ENCODE measurements at places on chromosomes 2 and 18.

GRCh38 chr18:45628979-45629958 is 14.0 kb downstream of the SLC14A2 start:
- DNase-seq, result no peak

GRCh38 chr2:113219889-113220641 is 46.3 kb downstream of the PSD4 start:
- DNase-seq, result no peak

- no peak for DNase-seq
These were observed 112.2 kb upstream of the TACR1 start for GRCh38 chr2:75311521-75311920.

DNA sequence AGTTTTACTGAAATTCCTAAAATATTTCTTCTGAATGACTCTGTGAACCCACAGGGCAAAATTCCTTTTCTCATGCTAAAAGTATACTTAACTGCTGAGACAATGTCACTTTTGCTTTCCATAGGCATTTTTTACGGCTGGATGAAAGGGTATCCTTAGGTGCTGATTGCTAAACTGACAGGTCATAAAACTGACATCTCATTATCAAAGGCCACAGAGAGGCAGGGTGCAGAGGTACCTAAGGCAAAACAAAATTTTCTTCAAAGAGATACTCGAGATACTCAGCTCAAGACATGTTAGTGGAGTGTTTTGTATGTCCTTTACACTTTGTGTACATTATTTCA is 62.0 kb upstream of the WDR75 start:
- no peak for DNase-seq

All from D721Med (cell line).